ENCODE measurements at places on chromosomes 5 and 9. TPM values are rescaled to one million over a fixed set of nuclear protein-coding genes. Genes with fewer than 3 reads are reported as not detected.

The TCF7 gene
- total RNA-seq, result 11.7 TPM

The ANKRD31 gene
- 0.45 TPM for total RNA-seq

The STK32A gene
- 2.0 TPM for total RNA-seq

The TOMM5 gene
- 132 TPM for total RNA-seq

The LPAR1 gene
- total RNA-seq, result 15.3 TPM

The NADK2 gene
- 38.4 TPM for total RNA-seq

The PCDHGC3 gene
- total RNA-seq, result 11.0 TPM

The OTULINL gene
- 11.4 TPM for total RNA-seq

The LRRC70 gene
- total RNA-seq, result 1.1 TPM

The IFNA21 gene
- not detected for total RNA-seq

The RAD50 gene
- total RNA-seq, result 50.1 TPM

The TAF11L10 gene
- total RNA-seq, result not detected

The FST gene
- total RNA-seq, result 7.6 TPM

GRCh38 chr5:56456002-56456401, 222.9 kb upstream of the ANKRD55 start:
- no peaks in the 10 kb centered on the region for H3K36me3 ChIP-seq
- peaks cover 2% of the 10 kb centered on the region for H3K27me3 ChIP-seq
- DNase-seq, result no peak
- H3K27ac ChIP-seq, result no peak overlapping the region

GRCh38 chr5:165094782-165095181, 1589.4 kb downstream of the MAT2B start:
- no peak overlapping the region for H3K27ac ChIP-seq
- no peaks in the 10 kb centered on the region for H3K36me3 ChIP-seq
- H3K27me3 ChIP-seq, result no peaks in the 10 kb centered on the region
- DNase-seq, result no peak
- H3K4me3 ChIP-seq, result no peak overlapping the region
- H3K4me1 ChIP-seq, result no peaks in the 10 kb centered on the region

DNA sequence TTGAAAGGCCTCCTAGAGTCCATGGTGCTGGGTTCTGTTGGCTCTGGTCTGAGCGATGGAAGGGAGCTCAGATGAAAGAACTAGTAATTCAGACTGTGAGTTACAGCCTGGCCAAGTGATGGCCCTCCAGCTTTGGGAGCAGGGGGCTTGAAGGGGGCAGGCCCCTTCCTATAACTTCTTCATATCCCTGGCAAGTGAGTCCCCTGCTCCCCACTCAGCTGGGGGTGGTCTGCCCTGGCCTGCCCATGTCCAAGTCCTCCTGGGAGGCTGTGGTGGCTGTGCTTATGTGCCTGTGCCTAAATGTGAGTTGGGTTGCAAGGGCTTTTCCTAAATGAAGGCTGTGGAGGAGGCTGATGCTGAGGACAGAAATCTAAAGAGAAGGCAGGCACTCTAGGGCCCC, 80.1 kb downstream of the MACROH2A1 start:
- peaks cover 3% of the 10 kb centered on the region for H3K27me3 ChIP-seq
- no peak overlapping the region for H3K4me3 ChIP-seq
- DNase-seq, result peak; percentile 60
- H3K27ac ChIP-seq, result no peak overlapping the region

GRCh38 chr5:7925961-7926695, 57.2 kb downstream of the MTRR start:
- H3K4me3 ChIP-seq, result no peak overlapping the region
- no peaks in the 10 kb centered on the region for H3K36me3 ChIP-seq
- peaks cover 5% of the 10 kb centered on the region for H3K4me1 ChIP-seq
- H3K27ac ChIP-seq, result no peak overlapping the region

GRCh38 chr5:178111925-178112324, 1.4 kb upstream of the N4BP3 start:
- peaks cover 26% of the 10 kb centered on the region for H3K4me1 ChIP-seq
- H3K27me3 ChIP-seq, result peaks cover 17% of the 10 kb centered on the region
- H3K27ac ChIP-seq, result peak overlapping the region; percentile 15
- peak overlapping the region; percentile 35 for H3K4me3 ChIP-seq
- DNase-seq, result no peak

- peaks cover 6% of the 10 kb centered on the region for H3K36me3 ChIP-seq
- no peak overlapping the region for H3K4me3 ChIP-seq
- H3K4me1 ChIP-seq, result peaks cover 11% of the 10 kb centered on the region
- no peak for DNase-seq
- H3K27me3 ChIP-seq, result no peaks in the 10 kb centered on the region
Observed at GRCh38 chr5:172093965-172094364, 87.5 kb upstream of the FBXW11 start.

GRCh38 chr9:70147651-70148050, 104.0 kb downstream of the MAMDC2 start:
- H3K27me3 ChIP-seq, result no peaks in the 10 kb centered on the region
- peaks cover 10% of the 10 kb centered on the region for H3K4me1 ChIP-seq
- H3K27ac ChIP-seq, result no peak overlapping the region
- no peaks in the 10 kb centered on the region for H3K36me3 ChIP-seq
- H3K4me3 ChIP-seq, result no peak overlapping the region

DNA sequence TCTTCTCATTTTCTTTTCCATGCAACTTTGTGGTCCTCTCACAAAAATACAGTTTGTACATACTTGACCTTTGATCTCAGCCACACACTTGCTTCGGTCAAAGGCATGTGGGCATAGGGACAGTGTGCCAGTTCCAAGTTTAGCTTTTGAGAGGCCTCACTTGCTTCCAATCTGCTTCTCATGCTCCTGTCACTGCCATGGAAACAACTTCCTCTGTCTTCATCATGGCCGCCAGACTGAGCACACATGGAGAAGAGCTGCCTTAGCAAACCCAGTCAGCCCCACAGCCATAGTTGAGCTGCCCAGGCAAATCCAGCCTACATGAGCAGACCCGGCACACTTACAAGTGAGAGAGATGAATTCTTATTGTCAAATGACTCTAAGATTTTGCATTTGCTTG, 138.2 kb upstream of the TUSC1 start:
- H3K4me3 ChIP-seq, result no peak overlapping the region
- H3K27ac ChIP-seq, result no peak overlapping the region
- H3K27me3 ChIP-seq, result no peaks in the 10 kb centered on the region
- peaks cover 3% of the 10 kb centered on the region for H3K4me1 ChIP-seq

DNA sequence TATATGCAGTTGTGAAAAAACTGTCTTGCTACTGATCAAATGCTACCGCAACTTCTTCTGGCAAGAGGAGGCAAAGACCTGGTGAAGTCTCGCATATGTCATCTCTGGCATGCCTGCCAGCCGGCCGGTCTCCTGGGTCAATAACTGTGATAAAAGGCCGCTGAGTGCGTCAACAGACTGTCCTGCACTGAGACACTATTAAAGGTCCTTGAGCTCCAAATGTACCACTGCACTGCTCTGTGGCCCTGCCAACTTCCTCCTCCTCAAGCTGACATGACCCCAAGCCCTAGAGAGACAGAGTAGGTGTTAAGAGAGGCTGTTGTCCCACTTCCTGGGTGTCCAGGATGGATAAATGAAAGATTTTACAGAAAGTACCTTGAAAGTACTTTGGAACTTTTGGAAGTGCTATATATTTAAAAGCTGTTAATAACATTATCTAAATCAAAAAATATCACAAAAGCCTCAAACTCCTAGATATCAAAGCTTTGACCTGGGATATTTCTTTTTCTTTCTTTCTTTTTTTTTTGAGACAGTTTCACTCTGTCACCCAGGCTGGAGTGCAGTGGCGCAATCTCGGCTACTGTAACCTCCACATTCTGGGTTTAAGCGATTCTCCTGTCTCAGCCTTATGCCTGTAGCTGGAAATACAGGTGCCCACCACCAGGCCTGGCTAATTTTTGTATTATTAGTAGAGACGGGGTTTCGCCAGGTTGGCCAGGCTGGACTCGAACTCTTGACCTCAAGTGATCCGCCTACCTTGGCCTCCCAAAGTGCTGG, 31.5 kb downstream of the RAPGEF1 start:
- no peaks in the 10 kb centered on the region for H3K27me3 ChIP-seq
- H3K36me3 ChIP-seq, result peaks cover 4% of the 10 kb centered on the region
- no peak overlapping the region for H3K4me3 ChIP-seq
- H3K4me1 ChIP-seq, result peaks cover 40% of the 10 kb centered on the region

GRCh38 chr5:172722327-172722815, 48.6 kb downstream of the DUSP1 start:
- no peak for DNase-seq
- H3K27ac ChIP-seq, result no peak overlapping the region
- H3K27me3 ChIP-seq, result no peaks in the 10 kb centered on the region
- no peaks in the 10 kb centered on the region for H3K36me3 ChIP-seq
- H3K4me1 ChIP-seq, result peaks cover 14% of the 10 kb centered on the region

DNA sequence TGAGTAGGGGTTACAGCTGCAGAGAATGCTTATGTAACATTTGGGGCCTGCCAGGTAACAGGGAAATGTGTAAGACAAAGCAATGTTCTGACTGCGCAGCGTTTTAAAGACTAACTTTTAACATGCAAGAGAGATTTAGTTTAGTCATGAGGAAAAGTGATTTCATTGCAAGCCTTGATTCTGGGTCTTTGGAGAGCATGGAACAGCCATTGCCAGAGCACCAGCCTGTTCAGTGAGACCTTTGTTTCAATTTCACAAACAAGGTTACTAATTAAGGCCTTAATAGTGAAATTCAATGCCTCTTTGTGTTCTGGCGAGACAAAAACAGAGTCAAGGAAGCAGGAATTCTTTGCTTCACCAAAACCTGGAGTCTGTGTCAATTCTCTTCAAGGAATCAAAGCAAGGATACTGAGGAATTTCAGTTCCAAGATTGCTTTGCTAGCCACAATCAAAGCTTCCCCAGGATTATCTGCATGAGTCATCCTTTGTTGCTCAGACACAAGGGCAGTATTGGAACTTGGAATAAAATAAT, 14.4 kb downstream of the CKMT2 start:
- no peak for DNase-seq
- H3K4me1 ChIP-seq, result peaks cover 12% of the 10 kb centered on the region
- no peak overlapping the region for H3K27ac ChIP-seq
- peaks cover 10% of the 10 kb centered on the region for H3K36me3 ChIP-seq
- no peak overlapping the region for H3K4me3 ChIP-seq

- peaks cover 8% of the 10 kb centered on the region for H3K36me3 ChIP-seq
- H3K4me1 ChIP-seq, result peaks cover 19% of the 10 kb centered on the region
- H3K27ac ChIP-seq, result no peak overlapping the region
- H3K27me3 ChIP-seq, result peaks cover 7% of the 10 kb centered on the region
- DNase-seq, result no peak
Observed at GRCh38 chr9:113154471-113154870, 3.7 kb downstream of the SLC31A2 start.

GRCh38 chr9:128724744-128725211, 851 bp upstream of the ZDHHC12 start:
- H3K27ac ChIP-seq, result peak overlapping the region; percentile 84
- H3K4me1 ChIP-seq, result peaks cover 25% of the 10 kb centered on the region
- no peaks in the 10 kb centered on the region for H3K27me3 ChIP-seq
- DNase-seq, result no peak
- H3K36me3 ChIP-seq, result no peaks in the 10 kb centered on the region

GRCh38 chr5:135126688-135127438, 92.8 kb upstream of the PITX1 start:
- DNase-seq, result no peak
- H3K4me3 ChIP-seq, result no peak overlapping the region
- H3K27ac ChIP-seq, result no peak overlapping the region
- H3K27me3 ChIP-seq, result peaks cover 60% of the 10 kb centered on the region
- H3K36me3 ChIP-seq, result no peaks in the 10 kb centered on the region

DNA sequence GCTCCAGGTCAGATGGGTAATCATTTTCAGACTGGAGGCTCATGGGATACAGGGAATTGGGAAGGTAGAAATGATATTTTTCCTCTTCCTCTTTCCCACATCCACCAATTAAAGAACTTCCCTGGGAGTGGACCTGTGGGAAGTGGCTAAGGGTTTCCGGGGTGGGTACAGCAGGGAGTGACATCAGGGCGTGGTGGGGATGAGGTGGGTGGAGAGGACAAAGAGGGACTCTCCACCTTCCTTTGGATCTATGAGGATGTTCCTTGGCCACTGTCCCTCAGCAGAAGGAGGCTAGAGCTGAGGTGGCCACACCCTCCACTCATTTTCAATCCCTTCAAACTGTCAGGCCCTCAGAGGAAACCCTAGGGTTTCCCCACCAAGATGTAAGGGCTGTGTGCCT, 54.7 kb downstream of the IRF1 start:
- no peak overlapping the region for H3K4me3 ChIP-seq
- no peak for DNase-seq
- H3K27me3 ChIP-seq, result no peaks in the 10 kb centered on the region
- H3K27ac ChIP-seq, result no peak overlapping the region
- H3K36me3 ChIP-seq, result no peaks in the 10 kb centered on the region
- peaks cover 30% of the 10 kb centered on the region for H3K4me1 ChIP-seq

- no peak overlapping the region for H3K27ac ChIP-seq
- no peak for DNase-seq
- H3K4me3 ChIP-seq, result no peak overlapping the region
- H3K4me1 ChIP-seq, result peaks cover 11% of the 10 kb centered on the region
- no peaks in the 10 kb centered on the region for H3K27me3 ChIP-seq
- H3K36me3 ChIP-seq, result no peaks in the 10 kb centered on the region
Observed at GRCh38 chr5:2695200-2695891, 56.1 kb downstream of the IRX2 start.

DNA sequence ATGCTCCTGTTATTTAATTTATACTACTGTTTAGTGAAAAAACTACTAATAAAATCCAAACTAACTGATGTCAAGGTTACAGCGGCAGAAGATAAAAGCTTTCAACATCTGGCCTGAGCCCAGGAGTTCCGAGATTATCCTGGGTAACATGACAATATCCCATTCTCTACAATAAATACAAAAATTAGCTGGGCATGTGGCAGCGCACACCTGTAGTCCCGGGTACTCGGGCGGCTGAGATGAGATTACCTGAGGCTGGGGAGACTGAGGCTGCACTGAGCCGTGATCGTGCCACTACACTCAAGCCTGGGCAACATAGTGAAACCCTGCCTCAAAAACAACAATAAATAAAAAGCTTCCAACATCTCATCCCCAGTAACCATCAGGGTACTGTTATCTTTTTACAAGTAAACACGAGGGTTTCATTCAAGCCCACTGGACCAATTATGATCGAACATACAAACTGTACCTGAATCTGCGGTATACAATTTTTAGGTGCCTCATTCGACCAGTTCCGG, 1.3 kb downstream of the RPL37 start:
- no peaks in the 10 kb centered on the region for H3K27me3 ChIP-seq
- peak overlapping the region; percentile 99 for H3K27ac ChIP-seq
- peak overlapping the region; percentile 99 for H3K4me3 ChIP-seq
- peaks cover 40% of the 10 kb centered on the region for H3K4me1 ChIP-seq
- peaks cover 53% of the 10 kb centered on the region for H3K36me3 ChIP-seq

DNA sequence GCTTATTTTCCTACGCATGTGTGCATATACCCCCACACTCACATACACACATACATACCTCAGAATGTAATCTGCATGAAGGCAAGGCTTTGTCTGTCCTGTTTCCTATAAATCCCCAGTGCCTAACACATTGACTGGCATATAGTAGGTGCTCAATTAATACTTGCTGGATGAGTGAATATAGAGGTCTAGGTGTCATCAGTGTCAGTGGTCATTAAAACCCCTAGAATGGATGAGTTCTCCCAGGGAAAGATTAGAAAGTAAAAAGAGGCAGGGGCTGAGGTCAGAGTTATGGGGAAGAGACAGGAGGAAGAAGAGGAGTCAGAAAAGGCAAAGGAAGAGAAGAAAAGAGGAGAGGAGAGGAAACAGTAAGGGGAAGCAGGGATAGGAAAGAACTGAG, 4.7 kb downstream of the CPLX2 start:
- H3K36me3 ChIP-seq, result peaks cover 6% of the 10 kb centered on the region
- H3K27me3 ChIP-seq, result peaks cover 82% of the 10 kb centered on the region
- no peak overlapping the region for H3K27ac ChIP-seq
- no peak for DNase-seq
- peaks cover 4% of the 10 kb centered on the region for H3K4me1 ChIP-seq
- H3K4me3 ChIP-seq, result no peak overlapping the region

GRCh38 chr5:122473138-122473843, 161.3 kb downstream of the SNCAIP start:
- peaks cover 10% of the 10 kb centered on the region for H3K4me1 ChIP-seq
- no peak for DNase-seq
- H3K36me3 ChIP-seq, result peaks cover 14% of the 10 kb centered on the region
- H3K27ac ChIP-seq, result peak overlapping the region; percentile 18
- H3K4me3 ChIP-seq, result no peak overlapping the region

- H3K27me3 ChIP-seq, result peaks cover 80% of the 10 kb centered on the region
- H3K27ac ChIP-seq, result peak overlapping the region; percentile 51
- peaks cover 37% of the 10 kb centered on the region for H3K4me1 ChIP-seq
Observed at GRCh38 chr5:141875795-141876627, 2.2 kb downstream of the PCDH1 start.
